ENCODE measurements at places on chromosomes 6 and 20.

GRCh38 chr6:112939563-112939962, 592.4 kb downstream of the RFPL4B start:
- DNase-seq = no peak

- no peak for DNase-seq
These were observed 21.4 kb upstream of the TSPYL1 start for GRCh38 chr6:116301104-116301503.

GRCh38 chr6:108805611-108806167, 42.5 kb upstream of the ARMC2 start:
- DNase-seq = no peak

DNA sequence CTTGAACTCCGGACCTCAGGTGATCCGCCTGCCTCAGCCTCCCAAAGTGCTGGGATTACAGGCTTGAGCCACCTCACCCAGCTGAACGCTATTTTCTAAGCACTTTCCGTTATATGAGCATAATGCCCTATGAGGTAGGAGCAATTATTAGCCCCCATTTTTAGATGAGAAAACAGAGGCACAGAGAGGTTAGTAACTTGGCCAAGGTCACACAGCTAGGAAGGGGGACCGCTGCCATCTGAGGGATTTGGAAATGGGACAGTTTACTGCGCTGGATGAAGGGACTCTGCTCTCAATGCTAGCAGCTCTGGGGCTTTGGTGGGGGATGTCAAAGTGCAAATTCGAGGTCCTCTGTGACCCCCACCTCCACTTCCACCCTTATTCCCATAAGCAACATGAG, 62.5 kb downstream of the BCAS4 start:
- DNase-seq = no peak

GRCh38 chr20:14740380-14740779, 403.0 kb upstream of the FLRT3 start:
- DNase-seq = no peak

- no peak for DNase-seq
These were observed 12.9 kb downstream of the THBS2 start for GRCh38 chr6:169240591-169241390.

- DNase-seq = no peak
These were observed 20.9 kb downstream of the SLC9A8 start for GRCh38 chr20:49833483-49833882.
